Panc1 (cell line): ENCODE measurements at places on chromosomes 12 and 14. TPM values are rescaled to one million over a fixed set of nuclear protein-coding genes. Genes with fewer than 3 reads are reported as not detected.

DEGS2 gene
- total RNA-seq = 4.9 TPM

CPNE6 gene
- total RNA-seq = not detected

SLC17A8 gene
- not detected for total RNA-seq

GUCY2C gene
- 0.13 TPM for total RNA-seq

LTBR gene
- 3.1 TPM for total RNA-seq

CSRNP2 gene
- 50.5 TPM for total RNA-seq
